AG08396 (cell line): ENCODE measurements at places on chromosomes 2 and 18.

- DNase-seq: no peak
These were observed 13.6 kb downstream of the IMPA2 start for GRCh38 chr18:11994703-11995444.

DNA sequence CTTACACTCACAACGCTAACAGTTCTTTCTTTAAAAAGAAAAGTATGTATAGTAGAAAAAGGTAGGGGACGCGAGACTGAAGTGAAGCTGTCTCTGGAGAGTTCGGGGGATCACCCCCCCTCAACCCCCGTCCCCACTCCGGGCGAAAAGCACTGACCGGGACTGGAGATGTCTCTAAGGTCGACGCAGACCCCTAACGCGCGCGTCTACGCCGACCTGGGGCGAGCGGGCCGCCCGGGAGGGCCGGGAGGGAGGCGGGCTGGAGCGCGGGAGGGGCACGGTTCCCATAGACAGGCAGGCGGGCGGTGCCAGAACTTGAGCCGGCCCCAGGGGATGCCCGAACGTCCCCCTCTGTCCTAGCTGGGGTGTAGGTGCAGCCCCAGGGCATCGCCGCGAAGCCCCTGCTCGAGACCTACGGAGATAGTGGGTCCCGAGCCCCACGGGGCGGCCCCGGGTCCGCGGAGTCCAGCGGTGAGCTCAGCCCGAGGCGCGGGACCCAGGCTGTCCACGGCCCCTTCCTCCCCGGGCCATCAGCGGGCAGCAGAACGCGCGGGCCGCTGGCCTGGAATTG is 82.2 kb downstream of the CHRNA1 start:
- DNase-seq: peak; percentile 75

DNA sequence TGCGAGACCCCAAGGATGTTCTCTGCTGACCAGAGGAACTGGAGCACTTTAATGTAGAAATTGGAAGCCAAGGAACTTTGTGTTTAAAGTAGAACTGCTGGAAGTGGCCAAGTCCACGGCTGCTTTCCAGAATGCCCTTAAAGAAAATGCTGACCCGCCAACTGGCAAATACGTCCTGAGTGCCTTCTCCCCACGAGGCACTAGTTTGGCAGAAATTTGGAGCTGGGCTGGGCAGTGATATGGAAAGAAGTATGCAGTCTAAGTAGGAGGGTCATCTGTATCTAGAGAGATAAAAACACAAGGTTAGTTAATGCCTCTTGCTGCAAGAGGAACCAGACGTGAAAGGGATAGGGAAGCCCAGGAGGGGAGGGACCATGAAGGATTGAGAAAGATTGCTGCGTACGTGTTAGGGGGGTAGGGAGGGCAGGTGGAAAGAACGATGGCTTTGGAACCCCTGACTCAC is 59.3 kb upstream of the RFX8 start:
- no peak for DNase-seq

DNA sequence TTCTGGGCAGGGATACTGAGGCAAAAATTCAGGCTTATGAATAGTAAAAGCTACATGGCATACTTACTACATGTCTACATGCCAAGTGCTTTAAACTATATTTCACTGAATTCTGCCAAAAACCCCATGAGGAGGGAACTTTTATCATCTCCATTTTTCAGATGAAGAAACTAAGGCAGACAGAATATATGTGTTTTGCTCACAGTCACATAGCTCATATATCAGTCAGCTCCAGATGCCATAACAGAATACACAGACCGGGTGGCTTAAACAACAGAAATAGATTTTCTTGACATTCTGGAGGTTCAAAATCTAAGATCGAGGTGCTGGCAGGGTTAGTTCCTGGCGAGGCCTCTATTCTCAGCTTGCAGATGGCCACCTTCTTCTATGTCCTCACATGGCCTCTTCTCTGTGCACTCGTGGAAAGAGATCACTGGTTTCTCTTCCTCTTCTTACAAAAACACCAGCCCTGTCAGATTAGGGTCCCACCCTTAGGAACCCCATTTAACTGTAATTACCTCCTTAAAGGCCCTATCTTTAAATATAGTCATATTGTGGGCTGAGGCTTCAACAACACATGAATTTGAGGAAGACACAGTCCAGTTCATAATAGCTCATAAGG is 27.1 kb upstream of the CREB1 start:
- DNase-seq: no peak

DNA sequence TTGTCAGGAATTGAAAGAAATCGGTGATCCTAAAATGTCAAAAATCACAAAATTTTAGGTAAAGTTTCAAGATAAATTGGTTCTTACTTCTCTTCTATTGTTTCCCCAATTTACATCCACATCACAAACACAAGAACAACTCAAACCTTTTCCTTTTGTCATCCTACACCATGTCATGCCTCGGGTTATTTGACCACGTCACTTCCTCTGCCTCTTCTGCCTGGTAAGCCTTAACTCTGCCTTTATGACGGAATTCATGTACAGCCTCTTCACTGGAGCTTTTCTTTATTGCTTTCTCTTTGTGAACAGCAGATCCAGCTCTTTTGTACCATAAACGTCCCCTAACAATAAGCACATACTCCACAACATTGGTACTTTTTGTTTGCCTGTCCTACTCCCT is 258.0 kb downstream of the DPP10 start:
- no peak for DNase-seq

GRCh38 chr18:51603551-51603950 is 406.1 kb upstream of the MEX3C start:
- no peak for DNase-seq

- no peak for DNase-seq
These were observed 97.0 kb upstream of the SMAD2 start for GRCh38 chr18:48027401-48027963.

DNA sequence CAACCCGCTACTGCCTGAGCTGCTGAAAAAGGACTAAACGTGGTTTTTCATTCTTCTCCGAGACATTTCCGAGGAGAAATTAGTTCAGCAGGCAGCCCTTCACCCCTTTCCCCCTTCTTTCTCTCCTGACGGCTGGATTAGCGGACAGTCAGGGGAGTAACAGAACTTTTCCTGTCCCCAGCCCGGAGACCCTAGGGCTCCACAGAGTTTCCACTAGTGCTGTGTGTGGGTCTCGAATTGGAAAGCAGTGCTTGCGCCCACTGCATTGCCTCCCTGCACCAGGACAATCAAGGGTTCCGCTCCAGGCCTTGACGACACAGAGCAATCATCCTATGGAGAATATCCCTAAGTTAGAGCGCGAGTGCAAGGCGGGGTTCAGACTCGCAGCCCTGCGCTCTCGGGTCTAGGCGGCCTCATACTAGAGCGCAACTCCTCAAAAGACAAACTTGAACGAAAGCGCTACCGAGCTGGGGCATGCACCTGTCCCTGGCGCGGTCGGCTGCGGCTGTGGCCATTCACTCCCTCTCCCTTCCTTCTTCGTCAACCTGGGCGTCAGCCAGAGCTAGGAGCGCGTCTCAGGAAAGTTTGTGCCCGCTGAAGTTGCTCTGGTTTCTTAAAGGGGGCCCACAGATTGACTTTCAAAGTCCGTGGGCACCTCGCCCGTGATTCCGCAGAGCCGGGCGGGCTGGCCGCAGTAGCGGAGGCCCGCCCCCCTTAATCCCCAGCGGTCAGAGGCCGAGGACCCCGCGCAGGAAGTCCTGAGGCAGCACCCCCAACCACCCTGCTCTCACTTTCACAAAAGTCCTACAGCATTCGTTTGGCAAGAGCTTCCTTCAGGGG is 801 bp downstream of the OSR1 start:
- peak; percentile 52 for DNase-seq

- DNase-seq: no peak
These were observed 118.8 kb upstream of the DAPL1 start for GRCh38 chr2:158676295-158676694.

GRCh38 chr2:65931056-65931455 is 498.7 kb upstream of the SPRED2 start:
- no peak for DNase-seq

DNA sequence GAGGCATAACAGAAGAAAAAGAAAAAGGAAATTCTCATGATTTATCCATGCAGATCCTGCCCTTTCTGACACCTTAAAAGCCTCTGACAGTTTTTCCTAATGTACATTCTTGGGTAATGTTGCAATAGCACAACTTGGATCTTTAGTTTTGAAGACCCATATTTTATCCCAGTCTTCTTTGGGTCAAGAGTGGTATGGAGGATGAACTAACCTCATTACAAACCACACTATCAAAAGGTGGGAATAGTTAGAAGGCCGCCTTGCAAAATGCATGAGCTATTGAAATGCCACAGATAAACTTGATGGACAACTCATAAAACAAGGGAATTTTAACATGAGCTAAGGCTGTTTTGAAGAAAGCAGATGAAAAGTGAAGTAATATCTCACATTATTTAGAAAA is 1479.8 kb upstream of the ACVR2A start:
- DNase-seq: no peak
